Motor neuron (in vitro differentiated cells): ENCODE measurements at places on chromosomes 4 and X.
A peak's percentile ranks its signal among the peaks of the same experiment; 100 is the strongest.

- ATAC-seq, result no peak
Observed at GRCh38 chr4:21726255-21726815, 222.2 kb downstream of the KCNIP4 start.

- no peak for ATAC-seq
Observed at GRCh38 chr4:3082925-3083515, 8.5 kb downstream of the HTT start.

- ATAC-seq, result no peak
Observed at GRCh38 chr4:154527308-154527707, 22.9 kb downstream of the PLRG1 start.

DNA sequence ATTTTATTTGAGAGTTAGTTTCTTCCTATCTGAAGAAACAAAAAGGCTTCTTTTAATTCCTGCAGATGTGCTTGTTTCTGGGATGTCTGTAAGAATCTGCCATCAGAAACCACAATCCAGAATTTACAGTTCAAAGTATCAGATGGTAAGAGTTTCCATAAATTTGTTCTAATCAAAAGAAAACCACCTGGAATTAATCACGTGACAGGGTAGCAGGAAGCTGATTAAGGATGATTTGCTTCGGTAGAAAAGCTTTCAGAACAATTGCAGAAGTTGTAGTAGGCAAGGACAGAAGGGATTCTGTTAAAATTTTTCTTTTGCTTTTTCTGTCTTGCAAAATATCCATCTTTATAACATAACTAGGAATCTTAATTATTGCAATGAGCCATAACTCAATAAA, 1975.1 kb upstream of the AGA start:
- ATAC-seq, result no peak

- no peak for ATAC-seq
Observed at GRCh38 chr4:111871802-111872201, 273.5 kb upstream of the FAM241A start.

DNA sequence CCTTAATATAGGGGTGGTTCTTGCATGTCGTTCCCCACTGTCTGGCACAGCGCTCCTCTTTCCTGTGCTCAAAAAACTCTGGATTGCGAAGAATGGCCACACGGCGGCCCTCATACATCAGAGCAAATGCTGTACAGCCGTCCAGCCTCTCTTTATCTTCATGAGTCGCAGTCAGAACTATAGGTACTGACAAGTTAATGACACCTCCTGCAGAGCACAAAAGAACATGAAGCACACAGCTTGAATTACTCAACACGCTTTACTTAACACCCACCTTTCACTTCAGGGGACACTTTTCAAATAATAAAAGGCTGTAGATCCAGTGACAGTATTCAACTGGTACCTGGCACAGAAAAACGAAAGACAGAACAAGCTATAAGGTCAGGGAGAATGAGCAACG, 65.3 kb downstream of the PAPSS1 start:
- ATAC-seq, result peak; percentile 57

DNA sequence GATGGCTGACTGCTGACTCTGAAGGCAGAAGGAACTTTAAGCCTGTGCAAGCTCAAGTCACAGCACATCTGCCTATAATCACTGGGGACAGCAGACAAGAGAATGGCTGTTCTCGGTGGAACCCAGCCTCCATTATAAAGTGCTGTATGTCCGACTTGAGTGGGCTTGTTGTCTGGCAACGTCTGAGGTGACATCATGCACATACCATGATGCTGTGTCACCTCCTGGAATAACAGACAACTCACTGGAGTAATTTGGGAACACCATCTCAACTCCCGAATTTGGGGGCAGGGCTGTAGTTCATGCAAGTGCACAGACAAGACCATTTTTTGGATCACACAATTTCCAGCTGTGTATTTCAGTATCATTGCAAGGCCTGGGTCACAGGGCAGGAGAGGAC, 59.8 kb upstream of the GPM6B start:
- no peak for ATAC-seq

GRCh38 chrX:136667446-136668168, 19.6 kb downstream of the CD40LG start:
- no peak for ATAC-seq

DNA sequence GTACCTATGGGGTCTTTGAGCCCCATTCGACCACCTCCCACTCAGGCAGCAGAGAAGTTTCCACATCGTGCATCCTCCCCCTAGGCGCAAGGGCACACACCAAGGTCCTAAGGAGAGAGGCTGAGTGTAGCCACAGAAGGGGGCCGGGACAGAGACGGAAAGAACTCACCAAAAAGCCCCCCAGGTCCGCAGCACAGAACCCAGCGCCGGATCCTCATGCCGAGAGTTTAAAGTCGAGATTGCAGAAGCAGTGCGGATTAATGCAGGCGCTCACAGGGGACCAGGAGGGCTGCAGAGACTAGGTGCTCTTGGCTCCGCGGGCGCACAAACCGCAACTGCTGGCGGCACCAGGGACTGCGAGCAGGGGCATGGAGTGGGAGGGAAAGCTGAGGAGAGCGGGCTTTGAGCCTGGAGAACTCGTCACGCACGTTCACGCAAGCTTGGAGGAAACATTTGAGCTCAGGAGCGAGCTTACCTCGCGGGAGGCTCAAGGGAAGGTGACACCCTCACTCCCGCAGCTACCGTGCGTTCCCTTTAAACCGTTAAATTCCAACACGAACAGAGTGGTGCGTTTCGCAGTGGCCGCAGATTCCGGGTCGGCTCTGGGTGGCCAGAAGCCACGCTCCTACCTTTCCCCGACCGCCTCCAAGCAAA, 8.5 kb downstream of the NKX3-2 start:
- peak; percentile 74 for ATAC-seq

DNA sequence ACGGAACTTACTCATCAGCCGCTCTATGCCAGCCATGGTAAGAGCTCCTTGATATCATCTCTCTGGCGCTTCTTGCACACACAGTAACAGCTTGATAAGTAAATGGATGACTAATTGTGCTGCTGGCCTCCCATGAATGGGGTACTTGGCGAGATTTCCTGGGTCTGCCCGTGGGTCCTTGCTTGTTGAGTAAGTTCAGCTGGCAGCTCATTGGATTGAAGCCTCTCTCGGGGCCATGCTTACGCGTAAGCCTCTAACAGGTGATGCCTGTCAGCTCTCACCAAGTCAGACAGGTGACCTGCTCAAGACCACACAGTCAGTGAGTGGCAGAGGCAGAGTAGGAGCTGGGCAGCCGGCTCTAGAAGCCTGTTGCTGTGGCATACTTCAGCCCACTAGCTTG, 7.7 kb downstream of the NSG1 start:
- no peak for ATAC-seq
